ENCODE measurements at places on chromosomes 16 and 17.
A peak's percentile ranks its signal among the peaks of the same experiment; 100 is the strongest.

DNA sequence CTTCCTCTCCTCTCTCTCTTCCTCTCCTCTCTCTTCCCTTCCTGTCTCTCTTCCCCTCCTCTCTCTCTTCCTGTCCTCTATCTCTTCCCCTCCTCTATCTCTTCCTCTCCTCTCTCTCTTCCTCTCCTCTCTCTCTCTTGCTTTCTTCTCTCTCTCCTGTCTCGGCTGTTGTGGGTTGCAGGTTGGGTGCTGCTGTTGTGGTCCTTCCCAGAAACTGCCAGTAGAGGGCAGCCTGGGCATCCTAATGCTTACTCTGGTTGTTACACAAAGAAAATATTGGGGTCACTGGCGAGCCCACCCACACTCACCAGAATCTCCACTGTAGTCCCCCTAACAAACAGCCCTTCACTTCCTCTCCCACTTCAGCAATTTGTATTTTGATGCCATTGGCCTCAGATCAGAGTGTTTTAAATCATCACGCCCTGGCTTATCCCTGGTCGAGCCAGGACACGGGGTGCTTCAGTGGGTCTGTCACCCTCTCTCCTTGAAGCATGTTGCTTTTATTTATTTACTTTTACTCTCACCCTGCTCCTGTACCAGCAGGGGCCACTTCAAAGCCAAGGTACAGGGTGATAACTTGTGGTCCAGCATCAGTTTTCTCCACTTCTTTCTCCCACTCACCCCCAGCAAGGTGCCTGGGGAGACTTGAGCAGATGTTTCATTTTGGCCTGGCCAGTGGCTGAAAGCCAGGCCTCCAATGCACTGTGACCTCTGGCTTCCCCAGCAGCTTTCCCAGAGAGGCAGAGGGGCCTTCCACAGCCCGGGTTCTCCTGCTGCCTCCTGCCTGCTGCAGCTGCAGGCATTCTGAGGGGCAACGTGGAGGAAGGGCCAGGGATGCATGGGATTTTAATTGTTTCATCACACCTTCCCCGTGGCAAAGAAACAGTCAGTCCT lies 4.7 kb upstream of the MMP15 start:
- DNase-seq: no peak

- no peak for DNase-seq
These were observed 14.4 kb upstream of the GPRC5B start for GRCh38 chr16:19898924-19899604.

DNA sequence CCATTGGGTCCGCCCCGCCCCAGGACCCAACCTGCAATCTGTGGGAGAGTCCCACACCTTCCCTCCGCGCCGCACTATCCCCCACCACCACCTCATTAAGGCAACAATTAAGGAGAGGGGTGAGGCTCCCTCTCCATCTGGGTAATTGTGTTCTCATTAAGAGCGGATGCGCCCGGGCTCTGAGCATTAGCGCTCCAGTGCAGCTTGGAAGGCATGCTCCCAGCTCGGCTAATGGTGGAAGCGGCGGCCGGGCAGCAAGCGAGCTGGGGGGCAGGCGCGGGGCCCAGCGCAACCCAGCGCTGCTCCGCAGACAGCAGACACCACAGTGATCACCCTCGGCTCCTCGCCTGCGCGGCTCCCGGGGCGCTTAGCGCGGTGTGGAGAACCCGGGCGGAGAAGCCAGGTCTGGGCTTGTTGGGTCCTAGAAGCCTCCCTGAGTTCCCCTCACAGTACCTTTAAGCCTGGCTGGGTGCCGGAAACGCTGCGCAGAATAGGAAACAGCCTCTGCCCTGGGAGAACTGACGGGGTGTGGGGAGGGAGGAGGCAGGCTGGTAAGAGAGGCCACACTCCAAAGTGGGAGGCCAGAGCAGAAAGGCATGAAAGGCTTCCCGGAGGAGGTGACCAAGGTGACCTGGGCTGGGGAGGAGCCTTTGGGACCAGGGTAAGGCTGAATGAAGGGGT lies 6.4 kb downstream of the CBLN1 start:
- no peak for DNase-seq

- no peak for DNase-seq
These were observed 34.7 kb upstream of the ABCA6 start for GRCh38 chr17:69176457-69176795.

DNA sequence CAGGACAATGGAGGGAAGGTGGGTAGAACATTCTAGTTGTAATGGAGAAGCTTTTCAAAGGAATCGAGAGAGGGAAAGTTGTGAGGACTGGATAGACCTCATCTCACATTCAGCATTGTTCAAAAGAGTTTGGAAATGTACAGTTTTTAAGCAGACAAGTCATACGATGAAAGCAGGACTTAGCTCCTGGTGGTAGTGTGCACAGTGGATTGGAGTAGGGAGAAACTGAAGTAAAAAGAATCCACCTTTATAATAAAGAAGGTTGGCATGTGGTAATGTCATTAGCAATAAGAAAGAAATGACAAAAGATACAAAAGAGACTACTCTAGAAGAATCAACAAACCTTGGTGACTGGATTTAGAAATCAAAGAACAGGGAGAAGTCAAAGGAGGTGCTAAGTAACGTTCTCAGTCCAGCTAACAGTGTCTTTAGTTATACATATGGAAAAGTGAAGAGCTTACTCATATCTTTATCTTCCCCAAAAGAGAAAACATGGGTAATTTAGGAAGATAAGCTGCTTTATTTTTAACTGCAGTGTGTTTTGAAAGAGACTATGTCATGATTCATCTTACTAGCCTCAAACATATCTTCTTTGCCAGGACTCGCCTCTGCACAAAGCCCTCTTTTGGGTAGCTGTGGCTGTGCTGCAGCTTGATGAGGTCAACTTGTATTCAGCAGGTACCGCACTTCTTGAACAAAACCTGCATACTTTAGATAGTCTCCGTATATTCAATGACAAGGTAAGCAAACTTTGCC lies 18.7 kb upstream of the EVI2A start:
- DNase-seq: no peak

GRCh38 chr16:50068550-50068949 lies 2.8 kb downstream of the HEATR3 start:
- no peak for DNase-seq

GRCh38 chr17:76872221-76872873 lies 4.1 kb downstream of the MGAT5B start:
- DNase-seq: no peak

GRCh38 chr17:15397620-15398019 lies 56.2 kb upstream of the TEKT3 start:
- no peak for DNase-seq

DNA sequence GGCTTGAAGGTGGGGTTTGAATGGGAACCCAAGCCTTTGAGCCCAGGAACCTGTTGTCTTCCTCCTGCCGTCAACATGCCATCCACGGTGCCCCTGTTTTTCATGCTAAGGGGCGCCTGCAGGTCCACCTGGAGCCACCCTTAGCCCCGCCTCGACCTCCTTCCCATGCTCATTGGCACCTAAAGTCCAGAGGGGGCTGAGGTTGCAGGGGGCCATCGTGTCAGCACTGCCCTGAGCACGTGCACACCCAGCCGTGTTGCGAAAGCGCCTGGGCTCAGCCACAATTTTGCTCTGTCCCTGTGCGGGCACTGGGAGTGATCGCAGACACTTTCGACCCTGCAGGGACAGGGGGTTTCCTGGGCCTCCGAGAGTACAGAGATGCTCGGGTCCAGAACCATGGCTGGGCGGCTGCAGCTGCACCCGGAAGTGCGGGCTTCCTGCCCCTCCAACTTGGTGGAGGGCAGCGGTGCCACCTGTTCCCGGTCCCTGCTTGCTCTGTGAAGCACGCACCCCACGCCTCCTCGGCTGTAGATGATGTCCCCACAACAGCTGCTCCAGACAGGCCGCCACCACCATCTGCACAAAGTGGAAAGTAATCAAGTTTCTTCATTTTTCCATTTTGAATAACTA lies 454.7 kb downstream of the CDH8 start:
- no peak for DNase-seq

DNA sequence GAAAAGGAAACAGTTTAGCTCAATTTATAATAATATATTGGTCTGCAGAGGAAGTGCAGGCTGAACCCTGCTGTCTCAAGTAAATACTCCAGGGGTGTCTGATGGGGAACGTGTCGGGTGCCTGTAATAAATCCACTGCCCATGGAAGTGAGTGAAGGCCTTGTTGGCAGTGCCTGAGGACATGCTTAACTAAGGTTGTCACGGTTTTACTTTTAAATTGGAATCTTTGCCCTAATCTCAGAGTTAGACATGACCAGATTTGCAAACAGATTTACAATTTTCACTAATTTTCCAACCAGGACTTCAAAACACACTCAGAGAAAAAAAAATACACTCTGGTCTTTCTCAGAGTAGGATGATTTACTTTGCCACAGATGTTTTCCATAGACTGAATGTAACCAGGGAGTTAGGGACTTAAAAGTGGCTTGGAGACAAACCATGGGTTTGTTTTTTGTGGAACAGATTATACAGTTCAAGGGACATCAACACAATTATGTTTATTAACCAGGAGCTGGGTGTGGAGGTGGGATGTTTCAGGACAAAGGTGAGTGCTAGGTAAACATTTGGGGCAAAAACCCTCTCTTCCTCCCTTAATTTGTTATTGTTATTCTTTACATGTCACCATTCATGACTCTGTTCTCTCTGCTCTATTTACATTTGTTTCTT lies 144.5 kb downstream of the FTO start:
- DNase-seq: no peak

- DNase-seq: no peak
These were observed 7.7 kb upstream of the AATK start for GRCh38 chr17:81173762-81174155.

GRCh38 chr16:75296606-75297005 lies 45.2 kb upstream of the BCAR1 start:
- DNase-seq: no peak

DNA sequence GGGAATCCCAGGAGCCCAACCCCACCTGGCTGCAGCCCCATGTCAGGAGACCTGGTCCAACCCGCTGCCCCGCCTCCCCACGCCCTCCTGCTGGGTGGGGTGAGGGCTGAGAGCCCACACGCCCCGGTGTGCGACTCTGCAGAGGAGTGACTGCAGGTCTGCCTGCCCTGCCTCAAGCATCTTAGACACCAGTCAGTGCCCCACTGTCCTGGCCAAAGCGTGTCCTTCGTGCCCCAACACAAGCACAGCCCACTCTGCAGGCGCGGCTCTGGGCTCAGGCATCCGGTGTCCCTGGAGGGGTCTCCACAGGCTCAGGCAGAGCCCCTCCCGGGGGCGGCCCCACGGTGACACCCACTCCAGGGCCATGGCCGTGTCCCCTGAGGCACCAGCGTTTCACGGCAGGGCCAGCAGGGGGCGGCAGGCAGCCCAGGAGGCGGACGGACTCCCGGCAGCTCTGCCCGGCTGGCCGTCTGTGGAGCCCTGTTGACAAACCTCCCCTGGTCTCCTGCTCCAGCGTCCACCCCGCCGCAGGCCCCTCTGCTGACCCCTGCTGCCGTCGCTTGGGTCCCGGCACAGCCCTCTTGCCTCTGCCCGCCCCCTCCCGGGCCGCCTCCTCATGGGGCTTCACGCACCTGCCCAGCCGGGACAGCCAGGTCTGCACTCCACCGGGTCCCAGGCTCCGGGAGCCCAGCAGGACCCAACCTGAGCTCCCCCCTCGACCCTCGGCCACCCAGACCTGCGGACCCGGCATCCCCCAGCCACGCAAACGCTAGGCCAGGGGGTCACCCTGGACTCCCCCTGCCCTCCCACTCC lies 8.6 kb upstream of the UBE2I start:
- no peak for DNase-seq

DNA sequence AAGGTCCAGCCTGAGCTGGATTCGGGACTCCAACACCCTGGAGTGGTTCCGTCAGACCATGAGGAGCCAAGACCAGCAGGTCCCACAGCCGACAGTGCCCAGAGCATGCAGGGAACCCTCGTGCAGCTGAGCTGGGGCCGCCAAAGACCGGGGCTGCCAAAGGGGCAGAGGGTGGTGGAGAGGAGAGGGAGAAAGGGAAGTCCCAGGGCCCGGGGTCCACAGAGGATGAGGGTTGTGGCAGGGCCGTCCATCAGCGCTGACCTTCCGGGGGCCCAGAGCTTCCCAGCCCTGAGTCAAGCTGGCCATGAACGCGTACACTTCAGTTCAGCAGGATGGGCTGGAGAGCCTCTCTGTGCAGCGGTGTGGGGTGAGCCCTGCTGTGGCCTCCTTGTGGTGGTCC lies 6.7 kb upstream of the CAPN15 start:
- DNase-seq: no peak

- DNase-seq: no peak
These were observed 22.9 kb upstream of the FOXJ1 start for GRCh38 chr17:76163919-76164318.

DNA sequence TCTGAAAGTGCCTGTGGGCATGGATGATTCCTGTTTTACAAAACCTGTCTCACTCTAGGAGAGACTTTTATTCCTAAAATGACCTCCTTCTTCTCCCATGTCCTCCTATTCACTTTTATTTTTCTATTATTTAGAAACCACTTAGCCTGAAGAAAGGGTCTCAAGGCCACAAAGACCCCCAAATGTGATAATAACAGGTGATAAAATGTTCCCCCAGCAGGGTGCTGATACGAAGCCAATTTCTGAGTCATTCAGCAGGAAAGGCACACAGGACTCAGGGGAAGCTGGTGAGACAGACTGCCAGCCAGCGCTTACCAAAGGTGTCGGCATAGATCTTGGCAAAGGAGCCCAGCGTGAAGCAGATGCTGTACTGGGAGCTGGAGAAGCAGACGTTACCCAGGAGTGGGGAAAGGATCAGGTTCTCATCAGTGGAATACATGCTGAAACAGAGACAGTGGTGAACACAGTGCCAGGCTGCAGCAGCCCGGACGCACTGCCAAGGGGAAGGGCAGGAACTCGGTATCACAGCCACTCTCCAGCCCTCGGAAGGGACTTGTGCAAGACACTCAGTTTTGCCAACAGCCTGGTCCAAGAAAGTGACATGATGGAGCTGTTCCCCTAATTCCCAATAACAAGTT lies 24.6 kb downstream of the HIGD1B start:
- peak; percentile 85 for DNase-seq

DNA sequence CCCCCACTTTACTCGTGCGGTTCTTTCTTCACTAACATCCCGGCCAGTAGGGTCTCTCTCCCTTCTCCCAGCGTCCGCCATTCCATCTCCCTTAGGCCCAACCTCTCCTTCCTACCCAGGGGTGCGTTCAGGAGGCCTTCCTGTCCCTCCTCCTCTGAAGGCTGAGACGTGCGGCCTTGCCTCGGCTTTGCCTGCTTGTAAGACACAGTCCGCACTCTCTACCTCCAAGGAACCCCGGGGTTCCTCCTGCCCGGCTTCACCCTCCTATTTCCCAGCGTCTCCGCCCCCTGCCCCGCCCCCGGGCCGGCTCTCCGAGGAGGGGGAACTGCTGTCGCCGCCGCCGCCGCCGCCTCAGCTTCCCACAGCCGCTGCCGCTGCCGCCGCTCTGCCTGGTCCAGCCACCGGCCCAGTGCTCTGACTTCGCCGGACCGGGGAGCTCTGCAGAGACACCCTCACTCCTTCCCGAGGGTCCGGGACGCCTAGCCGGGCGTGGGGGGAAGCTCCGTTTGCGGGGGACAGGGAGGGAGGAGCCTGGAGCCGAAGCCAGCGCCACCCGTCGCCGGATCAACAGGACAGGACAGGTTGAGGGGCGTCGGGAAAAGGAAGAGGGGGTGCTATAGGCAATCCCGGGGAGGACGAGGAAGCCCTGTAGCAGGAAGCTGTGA lies 1.2 kb upstream of the FGF11 start:
- DNase-seq: no peak

GRCh38 chr17:75927286-75927922 lies 13.4 kb downstream of the FBF1 start:
- DNase-seq: no peak

GRCh38 chr17:34364751-34365150 lies 1.7 kb upstream of the CCL1 start:
- no peak for DNase-seq

- DNase-seq: no peak
These were observed 22.6 kb downstream of the NDUFAF8 start for GRCh38 chr17:81261582-81262336.
